ENCODE measurements at places on chromosomes 6 and 20.
A peak's percentile ranks its signal among the peaks of the same experiment; 100 is the strongest.

DNA sequence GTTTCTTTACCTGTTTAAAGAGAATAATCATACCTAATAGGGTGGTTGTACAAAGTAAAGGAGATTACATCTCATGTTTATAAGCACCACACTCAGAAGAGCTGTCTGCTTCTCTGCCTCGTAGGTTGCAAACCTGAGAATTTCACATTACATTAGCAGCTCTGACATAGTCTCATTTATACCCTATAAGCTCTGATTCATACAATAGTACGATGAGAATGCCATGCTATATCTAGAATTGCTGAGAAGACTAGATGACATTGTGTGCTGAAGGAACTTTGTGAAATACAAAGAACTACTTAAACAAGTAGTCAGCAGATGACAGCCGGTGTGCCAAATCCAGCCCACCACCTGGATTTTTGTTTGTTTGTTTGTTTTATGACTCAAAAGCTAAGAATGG lies 121.2 kb downstream of the ADAT2 start:
- peak; percentile 41 for DNase-seq

DNA sequence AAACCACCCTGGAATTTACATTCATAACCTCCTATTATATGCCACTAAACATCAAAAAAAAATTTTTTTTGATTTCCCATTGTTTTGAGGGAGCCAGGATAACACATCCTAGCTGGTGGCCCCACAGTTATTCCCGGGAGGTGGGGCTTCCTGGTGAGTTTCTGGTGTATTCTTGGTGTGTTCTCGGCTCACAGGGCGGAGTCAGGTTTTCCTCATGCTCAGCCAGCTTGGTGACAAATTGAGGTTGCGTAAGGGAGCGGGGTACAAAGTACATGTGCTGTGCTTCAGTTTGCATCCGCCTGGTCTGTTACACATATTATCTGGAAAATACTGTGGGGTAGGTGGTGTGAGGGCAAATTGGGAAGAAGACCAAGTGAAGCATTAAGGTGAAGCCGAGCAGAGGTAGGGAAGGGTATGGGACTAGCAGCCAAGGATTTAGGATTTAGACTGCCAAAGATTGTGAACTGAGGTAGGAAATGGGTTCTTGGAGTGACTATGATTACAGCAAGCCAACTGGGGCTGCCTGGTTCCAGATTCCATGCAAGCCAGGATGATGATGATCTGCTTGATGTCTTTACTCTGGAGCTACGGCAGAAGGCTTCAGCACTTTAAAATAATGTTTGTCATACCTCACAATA lies 46.2 kb upstream of the EEF1A1 start:
- peak; percentile 35 for DNase-seq

DNA sequence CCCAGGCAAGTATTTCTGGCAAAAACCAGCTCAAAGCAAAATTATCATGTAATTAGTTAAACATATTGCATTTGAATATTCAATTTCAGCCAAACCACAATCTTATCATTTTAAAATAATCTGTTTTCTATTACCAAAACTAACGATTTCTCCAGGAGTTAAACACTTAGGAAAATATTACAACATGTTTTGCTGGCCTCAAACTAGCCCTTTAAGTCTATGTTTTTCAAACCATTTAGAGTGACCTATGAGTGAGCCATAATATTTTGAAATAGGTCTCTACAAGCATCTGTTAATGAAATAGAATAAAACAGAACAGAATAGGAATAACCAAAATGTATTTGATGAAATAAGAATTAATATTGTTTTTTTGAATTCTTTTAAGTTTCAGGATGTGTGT lies 370.9 kb downstream of the COL12A1 start:
- DNase-seq: no peak

DNA sequence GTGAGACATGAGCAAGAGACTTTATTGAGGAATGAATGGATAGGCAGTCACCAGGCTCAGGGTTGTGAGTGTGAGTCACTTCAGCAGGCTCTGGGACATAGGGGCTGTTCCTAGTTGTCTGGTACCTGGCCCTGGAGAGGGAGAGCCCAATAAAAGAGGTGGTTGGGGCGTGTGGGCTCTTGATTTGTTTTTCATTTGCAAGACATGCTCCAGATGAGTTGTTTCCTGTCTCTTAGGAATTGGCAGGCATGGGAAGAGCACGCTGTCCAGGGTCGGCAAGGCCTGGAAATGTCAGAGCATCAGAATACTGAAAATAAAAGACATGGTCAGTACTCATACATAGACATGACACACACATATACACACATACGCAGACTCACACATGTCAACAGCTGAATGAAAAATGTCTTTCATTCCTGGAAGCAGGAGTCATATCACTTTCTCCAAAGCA lies 166.3 kb upstream of the SULF2 start:
- peak; percentile 17 for DNase-seq

GRCh38 chr6:166657531-166657930 lies 30.5 kb upstream of the RPS6KA2 start:
- no peak for DNase-seq

DNA sequence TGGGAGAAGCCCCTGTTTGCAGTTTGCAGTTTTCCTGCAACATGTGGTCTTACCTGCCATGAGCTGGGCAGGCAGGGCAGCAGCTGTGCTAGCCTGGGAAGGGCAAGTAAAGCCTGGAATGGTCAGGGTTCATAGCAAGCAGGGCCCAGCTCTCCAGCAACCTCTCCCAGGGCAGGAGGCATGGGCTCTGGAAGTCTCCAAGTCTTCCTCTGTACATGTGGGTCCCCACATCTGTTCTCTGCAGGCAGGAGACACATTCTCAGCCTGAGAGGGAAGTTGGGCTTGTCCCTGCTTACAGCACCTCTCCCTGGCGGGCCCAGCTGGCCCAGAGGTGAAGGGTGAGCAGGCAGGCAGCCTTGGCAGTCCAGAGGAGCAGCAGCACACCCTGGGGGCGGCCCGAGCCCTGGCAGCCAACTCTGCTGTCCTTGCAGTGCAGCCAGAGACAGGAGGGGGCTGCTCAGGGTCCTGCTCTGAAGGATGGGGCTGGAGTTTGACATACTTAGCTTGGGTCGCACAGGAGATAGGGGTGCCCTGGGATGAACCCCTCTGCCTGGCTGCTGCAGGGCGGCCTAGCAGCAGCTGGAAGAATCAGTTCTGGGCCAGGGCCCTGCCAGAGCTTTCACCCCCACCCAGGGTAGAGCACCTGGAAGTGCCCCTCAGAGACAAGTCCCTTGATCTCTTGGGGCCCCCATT lies 176.0 kb downstream of the MRPL14 start:
- DNase-seq: no peak
